ENCODE measurements at places on chromosomes 6 and 20. TPM values are rescaled to one million over a fixed set of nuclear protein-coding genes. Genes with fewer than 3 reads are reported as not detected.

DNA sequence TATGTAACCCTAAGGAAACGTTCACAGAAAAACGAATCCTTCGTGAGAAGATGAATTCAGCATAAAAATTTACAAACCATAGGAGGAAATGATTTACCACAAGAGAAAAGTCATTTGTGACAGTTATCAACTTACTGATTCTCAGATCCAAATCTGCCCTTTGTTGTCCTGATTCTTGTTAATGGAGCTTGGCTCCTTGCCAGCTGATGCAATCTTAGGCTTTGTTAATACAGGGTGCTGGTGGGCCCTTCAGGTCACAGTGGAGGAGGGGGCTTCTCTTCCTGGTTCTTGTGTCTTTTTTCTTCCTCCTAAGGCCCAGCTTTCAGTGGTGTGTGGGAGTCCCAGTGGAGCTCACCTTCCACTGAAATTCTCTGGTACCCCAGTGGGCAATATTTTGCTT lies 108.4 kb upstream of the MAP3K7 start:
- DNase-seq = no peak

GRCh38 chr6:154595538-154595937 lies 85.1 kb upstream of the CNKSR3 start:
- no peak for DNase-seq

DNA sequence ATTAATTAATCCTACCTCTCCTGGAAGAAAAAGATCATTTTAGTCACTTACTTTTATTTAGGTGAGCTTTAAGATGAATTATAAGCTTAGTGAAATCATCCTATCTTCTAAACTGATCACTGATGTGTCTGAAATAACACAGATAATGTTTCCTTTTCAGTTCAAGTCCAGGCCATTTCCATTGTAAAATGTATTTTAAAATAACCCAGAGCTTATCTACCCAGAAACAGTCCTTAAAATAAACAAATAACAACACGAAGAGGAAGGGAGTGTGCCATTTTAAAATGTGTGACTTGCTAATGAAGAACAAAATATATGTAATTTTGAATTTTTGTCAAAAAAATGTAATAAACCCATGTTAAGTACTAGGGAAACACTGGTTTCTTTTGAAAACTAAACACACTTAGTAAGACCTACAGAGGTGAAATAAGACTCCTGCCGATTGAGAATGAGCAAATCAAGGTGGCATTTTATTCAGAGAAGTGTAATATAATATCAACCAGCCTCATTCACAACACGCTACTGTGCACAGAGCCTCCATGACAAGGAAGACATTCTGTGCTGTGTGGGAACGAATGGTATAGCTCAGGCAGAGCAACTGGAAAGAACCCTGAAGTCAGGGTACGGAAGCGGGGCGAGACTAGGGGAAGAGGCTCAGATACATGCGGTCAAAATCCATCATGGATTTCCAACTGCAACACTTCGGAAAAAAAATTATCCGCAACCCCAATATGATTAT lies 7.7 kb downstream of the LRP11 start:
- no peak for DNase-seq

GRCh38 chr20:51481341-51481914 lies 61.1 kb downstream of the NFATC2 start:
- DNase-seq = no peak

The C2 gene
- 2.4 TPM for total RNA-seq

The PLN gene
- total RNA-seq = not detected

The PAX1 gene
- not detected for total RNA-seq
